ELR (cell line): ENCODE measurements at places on chromosomes 7 and 10.
A peak's percentile ranks its signal among the peaks of the same experiment; 100 is the strongest.

DNA sequence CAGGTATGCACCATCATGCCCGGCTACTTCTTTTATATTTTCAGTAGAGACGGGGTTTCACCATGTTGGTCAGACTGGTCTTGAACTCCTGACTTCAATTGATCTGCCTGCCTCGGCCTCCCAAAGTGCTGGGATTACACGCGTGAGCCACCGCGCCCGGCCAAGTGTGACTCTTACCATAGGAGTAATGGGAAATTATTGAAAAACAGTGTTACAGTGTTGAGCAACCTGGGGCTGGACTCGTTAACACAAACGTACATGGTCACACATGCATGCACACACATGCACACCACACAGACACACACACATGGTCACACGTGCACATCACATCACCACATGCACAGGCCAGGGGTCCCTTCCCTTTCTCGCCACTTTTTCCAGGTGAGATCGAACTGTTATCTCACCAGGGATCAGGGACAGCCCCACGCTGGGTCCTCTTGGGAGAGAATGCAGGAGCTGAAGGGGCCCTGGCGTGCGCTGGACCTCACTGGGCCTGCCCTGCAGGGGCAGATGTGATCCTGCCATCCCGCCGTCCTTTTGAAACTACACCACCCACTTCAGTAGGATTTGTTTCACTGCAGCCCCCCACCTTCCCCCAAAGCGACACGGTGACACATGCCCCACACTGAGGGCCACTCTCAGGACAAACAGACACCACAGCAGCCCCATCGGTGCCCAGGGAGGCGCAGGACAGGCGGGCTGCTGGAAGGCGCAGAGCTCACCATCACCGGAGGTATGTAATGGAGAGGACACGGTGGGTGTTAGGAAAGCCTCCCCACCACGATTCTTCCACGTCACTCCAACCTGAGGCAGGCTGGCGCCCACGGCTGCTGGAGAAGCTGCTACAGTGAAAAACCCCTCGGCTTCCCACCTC, 10.2 kb downstream of the RADIL start:
- DNase-seq = no peak

- no peak for DNase-seq
These were observed 30.6 kb downstream of the COL28A1 start for GRCh38 chr7:7504910-7505704.

GRCh38 chr7:70645279-70645678, 486.7 kb upstream of the GALNT17 start:
- DNase-seq = no peak

DNA sequence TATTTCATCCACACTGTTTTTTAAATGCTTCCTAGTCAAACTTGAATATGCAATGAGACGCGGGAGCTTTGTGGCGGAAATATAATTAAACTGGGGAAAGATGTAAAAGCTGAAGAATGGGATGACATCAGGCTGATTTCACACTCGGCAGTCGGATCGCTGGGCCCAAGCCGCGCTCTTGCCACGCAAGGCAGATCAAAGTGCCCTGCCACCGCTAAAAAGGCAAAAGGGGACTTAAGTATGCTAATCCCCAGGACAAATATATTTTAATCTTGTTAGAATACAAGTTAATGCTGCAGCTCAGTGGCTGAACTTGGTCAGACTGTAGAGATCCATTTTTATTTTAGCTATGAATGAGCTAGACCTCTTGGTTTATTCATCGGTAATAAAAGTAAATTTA, 13.8 kb downstream of the EN2 start:
- DNase-seq = no peak

DNA sequence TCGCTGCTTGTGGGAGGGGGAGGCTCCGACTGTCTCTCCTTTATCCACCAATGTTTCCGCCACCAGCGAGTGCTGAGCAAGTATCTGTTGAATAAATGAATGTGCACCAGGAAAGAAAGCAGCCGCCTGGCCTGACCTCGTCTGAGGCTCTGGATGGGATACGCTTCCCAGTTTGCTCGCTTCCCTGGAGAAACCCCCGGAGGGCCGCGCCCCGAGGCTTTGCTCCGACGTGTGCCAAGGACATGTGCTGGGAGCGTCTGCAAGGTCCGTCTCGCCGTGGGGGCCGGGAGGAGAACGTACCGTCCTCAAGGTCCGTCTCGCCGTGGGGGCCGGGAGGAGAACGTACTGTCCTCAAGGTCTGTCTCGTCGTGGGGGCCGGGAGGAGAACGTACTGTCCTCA, 536.4 kb downstream of the DNAJB6 start:
- no peak for DNase-seq

GRCh38 chr7:135599471-135599870, 41.8 kb downstream of the NUP205 start:
- DNase-seq = peak; percentile 47

GRCh38 chr7:24197852-24198251, 86.1 kb upstream of the NPY start:
- peak; percentile 74 for DNase-seq

- DNase-seq = no peak
These were observed 28.6 kb upstream of the SH2D4B start for GRCh38 chr10:80509108-80509402.

DNA sequence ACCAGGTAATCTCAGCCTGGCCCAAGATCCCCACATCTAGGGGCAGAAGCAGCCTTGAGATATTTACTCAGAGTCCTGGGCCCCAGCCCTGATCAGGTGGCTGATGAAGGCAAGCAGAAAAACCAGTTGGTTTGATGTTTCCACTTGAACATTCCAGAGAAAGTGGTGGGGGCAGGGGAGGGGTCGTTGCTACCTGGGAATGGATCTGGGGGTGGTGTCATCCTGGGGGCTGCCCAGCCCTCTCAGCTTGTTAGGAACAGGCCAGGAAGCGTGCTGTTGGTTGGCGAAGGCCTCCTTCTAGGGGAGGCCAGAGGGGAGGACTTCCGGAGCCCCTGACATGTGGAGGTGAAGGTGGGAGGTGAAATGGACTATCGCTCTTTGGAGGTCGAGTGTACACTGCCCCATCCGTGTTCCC, 3.7 kb upstream of the ABHD11 start:
- no peak for DNase-seq

DNA sequence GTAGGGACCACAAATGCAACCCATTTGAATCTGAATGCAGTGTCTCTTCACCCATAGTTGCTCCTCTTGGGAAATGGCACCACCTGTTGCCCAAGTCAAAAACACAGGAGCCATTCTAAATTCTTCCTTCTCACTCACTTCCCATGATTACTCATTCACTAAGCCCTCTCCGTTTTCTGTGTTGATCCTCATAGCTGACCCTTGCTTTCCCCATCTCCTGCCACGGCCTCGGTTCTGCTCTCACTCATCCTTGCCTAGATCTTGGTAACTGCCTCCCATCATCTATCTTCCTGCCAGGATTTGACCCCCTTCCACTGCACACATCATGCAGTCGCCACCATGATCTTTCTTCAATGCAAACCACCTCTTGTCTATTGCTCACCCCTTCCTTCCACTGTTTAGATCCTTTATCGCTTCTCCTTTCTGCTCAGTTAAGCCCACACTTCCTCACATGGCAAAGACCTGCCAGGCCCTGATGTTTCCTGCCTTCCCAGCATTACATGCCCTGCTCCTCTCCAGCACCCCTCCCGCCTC, 19.0 kb upstream of the CPN1 start:
- DNase-seq = peak; percentile 58

DNA sequence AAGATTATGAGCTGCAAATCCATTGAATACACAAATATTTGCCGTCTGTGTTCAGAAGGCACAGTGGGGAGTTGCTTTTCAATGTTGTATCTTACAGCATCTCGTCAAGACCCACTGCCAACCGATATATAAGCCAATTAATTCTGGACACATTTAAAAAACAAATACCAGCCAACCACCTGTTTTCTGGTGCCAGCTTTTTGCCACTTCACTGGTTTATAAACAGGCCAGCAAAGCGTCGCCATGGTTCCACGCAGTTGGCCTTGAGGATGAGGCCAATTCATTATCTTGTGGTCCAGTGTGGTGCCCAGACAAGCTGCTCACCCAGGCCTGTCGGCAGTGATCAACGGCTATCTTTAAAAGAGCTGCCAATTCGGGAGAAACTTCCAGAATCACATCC, 321.0 kb downstream of the TCERG1L start:
- no peak for DNase-seq

DNA sequence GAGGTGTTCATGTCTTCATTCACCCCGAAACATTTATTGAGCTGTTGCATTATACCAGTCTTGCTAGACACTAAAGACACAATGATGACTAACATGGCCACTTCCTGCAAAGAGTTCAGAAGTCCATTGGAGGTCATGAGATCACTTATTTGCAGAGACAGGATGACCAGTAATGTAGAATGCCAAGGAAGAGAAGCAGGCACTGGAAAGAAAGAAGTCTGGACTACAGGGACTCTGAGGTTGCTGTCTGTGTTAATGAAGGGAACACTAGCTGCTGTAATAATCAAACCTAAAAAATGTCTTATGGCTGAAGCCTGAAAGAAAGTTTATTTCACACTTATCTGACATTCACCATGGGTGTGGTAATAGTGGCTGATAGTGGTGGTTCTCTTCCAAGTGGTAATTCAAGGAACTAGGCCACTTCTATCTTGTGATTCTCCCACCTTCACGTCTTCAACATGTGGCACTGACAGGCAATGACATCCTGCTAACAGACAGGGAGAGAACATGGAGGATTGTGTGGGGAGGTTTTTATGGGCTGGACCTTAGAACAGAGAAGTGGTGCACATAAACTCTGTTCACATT, 89.2 kb upstream of the MKLN1 start:
- peak; percentile 93 for DNase-seq

DNA sequence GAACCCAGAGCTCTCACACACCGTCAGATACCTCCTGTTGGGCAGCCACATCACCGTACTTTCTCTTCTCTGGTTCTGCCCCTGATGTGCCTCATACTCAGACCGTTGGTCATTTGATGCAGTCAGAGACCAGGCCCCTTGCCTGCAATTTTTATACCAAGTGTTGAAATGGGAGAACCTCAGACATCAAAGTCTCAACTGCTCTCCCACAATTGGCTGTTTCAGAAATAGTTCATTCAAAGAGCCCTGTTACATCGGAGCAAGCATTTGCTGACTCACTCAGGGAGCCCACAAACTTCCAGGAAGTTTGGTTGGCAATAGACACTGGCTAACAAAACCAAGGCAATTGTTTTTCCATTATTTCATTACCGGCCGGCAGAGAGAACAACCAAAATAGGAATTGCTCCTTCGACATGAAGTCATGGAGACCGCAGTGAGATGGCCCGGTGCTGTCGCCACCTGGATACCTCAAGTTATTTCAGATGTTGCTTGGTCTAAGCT, 33.5 kb upstream of the ADAM12 start:
- peak; percentile 90 for DNase-seq

DNA sequence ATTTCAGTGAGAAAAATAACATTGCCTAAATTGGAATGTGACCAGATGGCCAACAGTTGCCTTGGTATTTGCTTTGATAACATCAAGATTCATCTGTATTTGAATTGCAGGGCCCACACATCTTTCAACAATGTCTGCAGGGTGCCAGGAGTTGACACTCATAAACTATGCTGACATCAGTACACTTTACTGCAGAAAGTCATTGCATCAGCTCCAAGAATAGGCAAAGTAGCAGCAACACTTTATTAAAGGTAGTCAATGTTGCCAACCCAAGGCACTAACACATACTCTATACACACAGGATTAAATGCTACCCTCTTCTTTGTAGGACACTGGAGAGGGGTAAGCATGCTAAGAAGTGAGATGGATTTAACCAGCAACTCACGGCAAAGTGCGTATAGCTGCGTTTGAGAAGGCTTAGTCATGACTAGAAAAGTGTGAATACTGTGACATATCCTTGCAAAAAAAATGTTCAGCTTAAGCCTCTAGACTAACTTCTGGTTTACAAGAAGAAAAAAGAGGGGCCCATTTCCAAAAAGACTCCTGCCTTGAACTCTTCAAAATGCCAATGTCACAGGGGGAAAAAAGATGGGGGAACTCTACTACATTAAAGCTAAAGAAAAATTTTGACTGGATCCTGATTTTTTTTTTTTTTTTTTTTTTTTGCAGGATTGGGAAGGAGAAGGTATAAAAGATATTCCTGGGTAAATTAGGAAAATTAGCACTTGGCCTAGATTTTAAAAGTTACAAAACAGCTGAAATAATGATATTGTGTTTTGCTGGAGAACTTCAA, 2.2 kb downstream of the BBIP1 start:
- DNase-seq = peak; percentile 75

GRCh38 chr7:12747687-12748306, 60.4 kb downstream of the ARL4A start:
- DNase-seq = peak; percentile 66

- no peak for DNase-seq
These were observed 146.1 kb downstream of the CCDC71L start for GRCh38 chr7:106514881-106515280.

DNA sequence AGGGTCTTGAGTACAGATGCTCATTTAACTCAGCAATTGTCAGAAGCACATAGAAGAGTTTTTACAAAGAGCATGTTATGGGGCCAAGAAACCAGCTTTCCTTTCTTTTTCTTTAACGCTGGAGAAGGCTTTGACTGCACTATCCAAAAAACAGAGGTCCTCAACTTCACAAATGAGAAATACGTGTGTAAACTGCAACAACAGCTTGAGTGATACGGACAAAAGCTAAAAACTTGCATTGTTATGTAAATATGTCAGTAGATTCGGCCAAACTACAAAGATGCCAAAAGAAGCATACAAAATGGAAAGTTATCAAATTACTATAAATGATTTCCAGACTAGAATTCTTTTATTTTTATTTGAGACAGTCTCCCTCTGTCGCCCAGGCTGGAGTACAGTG, 62.4 kb upstream of the C10orf90 start:
- DNase-seq = no peak

DNA sequence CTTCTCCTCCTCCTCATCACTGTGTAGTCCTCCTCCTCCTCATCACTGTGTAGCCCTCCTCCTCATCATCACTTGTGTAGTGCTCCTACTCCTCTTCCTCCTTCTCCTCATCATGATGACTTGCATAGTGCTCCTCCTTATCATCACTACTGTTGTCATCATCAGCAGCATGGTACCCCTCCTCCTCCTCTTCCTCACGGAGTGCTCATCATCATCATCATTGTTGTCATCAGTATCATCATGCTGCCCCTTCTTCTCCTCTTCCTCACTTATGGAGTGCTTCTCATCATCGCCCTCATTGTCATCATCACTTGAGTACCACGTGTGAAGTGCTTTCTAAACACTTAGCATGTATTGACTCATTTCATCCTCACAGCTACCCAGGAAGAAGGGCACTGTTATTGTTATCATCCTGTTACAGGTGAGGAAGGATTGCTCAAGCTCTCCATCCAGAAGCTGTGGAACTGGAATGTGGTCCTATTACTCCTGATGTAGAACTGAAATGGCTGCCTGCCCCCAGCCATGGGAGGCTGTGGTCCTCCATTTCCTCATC, 122.8 kb upstream of the SHH start:
- no peak for DNase-seq

DNA sequence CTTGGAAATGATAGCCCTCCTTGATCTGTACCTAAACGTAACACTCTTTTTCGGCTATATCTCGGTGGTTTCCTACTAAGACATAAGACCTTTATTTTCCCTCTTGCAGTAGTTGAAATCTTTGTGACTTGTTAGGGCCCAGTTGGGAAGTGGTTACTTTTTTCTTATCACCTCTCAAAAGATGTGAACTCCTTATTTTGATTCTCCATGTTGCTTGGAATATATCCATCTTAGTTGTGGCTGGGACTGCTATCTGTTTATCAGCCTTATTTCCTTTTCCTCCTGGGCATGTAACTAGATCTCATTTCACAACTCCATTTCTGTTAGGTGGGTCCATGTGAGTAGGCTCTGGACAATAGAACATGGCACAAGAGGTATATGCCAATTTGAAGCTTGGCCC, 4.1 kb upstream of the CPED1 start:
- no peak for DNase-seq

- DNase-seq = no peak
These were observed 1104.2 kb upstream of the LRRN3 start for GRCh38 chr7:109986701-109987100.

GRCh38 chr10:96695366-96695765, 24.9 kb downstream of the PIK3AP1 start:
- DNase-seq = no peak
